Activated naive CD8-positive, alpha-beta T cell treated with anti-CD3 and anti-CD28 coated beads for 36 hours (primary cell): ENCODE measurements at places on chromosomes 16 and 17.

GRCh38 chr17:7887038-7887481, 1.5 kb upstream of the CHD3 start:
- no peak for DNase-seq

- no peak for DNase-seq
Measured at GRCh38 chr17:77872199-77872598, 86.3 kb upstream of the TNRC6C start.

DNA sequence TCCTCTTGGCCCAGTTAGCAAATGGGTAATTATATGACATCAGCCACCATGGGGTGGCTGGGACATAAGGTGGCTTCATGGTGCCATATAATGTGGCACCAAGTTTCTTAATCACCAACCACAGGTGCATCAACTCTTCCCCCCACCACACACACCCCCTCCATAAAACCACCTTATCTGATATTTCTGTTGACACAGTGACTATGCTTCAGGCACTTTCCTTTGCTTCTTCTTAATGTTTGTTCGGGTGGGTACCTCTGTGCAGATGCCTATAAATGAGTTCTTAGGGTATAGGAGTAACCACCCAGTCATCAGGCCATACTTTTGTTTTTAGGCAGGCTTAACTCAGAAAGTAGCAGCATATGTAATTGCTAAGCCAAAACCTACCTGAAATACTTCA, 29.5 kb downstream of the RNF43 start:
- no peak for DNase-seq

GRCh38 chr17:44931376-44931775, 16.1 kb upstream of the GFAP start:
- DNase-seq = no peak

GRCh38 chr17:74530831-74531150, 484 bp downstream of the CD300LB start:
- DNase-seq = no peak

DNA sequence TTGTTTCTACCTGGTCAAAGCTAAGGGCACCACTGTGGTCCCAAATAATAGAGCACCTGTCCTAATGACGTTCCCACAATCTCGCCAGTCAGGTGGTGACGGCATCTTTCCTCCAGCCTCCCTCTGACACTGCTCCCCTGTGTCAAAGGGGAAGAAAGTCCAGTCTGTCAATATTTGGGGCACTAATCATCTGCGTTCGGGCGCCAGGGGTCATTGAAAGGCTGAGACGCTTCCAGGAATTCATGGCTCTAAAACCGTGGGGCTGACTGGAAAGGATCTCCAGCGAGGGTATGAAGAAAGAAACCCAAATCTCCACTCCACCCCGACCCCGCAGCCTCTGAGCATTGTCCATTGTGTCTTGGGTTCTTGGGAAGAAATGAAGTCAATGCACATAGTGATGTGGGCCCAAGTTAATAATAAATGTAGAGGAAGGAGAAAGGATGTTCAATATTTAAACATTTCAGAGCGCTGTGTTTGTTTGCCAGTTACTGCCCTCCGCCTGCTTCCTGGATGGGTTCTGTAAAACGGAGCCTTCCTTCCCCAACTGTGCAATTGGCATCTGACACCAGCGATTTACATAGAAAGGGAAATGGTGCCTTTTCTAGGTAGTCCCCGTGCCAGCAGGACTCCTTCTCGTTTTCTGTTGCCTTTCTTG, 103.2 kb downstream of the SOCS1 start:
- DNase-seq = no peak

- DNase-seq = no peak
Measured at GRCh38 chr16:20298452-20298851, 28.9 kb downstream of the GP2 start.

GRCh38 chr16:23148166-23148512, 1.1 kb downstream of the USP31 start:
- no peak for DNase-seq

DNA sequence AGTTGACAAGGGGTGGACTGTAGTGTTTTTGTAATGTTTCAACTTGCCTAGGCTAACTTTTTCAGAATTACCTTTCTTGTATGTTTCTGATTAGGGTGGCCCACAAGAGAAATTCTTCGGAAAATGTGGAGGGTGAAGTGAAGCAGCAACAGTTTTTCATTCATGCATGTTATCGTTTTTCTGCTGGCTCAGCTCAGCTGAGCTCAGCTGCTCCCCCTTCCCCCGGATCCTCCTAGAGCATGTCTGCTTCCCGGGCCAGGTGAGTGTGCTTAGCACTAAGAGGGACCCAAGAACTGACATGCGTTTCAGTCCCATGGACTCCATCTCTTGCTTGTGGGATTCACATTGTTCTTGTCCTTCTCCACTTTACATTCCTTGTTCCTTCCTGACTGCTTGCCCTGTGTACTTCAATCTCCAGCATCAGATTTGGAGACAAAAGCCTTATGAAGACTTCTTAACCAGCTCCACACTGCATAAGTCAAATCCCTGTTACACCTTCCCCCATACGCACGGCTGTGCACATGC, 33.6 kb downstream of the SCPEP1 start:
- no peak for DNase-seq

DNA sequence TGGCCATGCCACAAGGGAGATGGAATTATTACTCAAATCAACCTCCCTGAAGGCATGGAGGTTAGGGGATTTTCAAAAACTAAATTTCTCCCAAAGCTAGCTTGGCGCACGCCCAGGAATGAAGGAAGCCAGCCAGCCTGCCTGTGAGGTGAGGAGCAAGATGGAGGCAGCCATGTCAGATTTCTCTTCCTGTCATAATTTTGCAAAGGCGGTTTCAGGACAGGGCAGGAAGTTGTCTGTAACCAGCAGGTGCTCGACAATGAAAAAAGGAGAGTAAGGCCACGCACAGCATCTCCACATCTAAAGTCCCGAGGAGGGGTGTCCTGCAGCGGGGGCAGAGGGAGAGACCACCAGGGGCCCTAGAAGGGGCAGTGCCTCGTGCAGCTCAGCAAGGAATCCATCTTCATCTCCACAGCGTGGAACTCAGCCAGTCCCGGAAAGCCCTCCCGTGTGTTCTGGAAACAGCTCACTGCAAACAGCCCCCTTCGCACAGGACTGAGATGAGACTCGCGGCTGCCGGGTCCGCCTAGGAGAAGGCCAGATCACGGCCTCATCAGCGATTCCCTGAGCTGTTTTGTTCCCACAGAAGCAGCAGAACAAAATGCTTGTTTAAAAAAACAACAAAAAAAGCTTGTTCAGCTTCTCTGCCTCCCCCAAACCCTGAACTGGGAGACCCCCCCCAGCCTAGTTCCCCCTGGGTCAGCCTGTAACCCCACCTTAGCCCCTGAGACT, 47.8 kb downstream of the SLC7A5 start:
- no peak for DNase-seq

GRCh38 chr16:81767987-81768592, 11.0 kb upstream of the PLCG2 start:
- no peak for DNase-seq

DNA sequence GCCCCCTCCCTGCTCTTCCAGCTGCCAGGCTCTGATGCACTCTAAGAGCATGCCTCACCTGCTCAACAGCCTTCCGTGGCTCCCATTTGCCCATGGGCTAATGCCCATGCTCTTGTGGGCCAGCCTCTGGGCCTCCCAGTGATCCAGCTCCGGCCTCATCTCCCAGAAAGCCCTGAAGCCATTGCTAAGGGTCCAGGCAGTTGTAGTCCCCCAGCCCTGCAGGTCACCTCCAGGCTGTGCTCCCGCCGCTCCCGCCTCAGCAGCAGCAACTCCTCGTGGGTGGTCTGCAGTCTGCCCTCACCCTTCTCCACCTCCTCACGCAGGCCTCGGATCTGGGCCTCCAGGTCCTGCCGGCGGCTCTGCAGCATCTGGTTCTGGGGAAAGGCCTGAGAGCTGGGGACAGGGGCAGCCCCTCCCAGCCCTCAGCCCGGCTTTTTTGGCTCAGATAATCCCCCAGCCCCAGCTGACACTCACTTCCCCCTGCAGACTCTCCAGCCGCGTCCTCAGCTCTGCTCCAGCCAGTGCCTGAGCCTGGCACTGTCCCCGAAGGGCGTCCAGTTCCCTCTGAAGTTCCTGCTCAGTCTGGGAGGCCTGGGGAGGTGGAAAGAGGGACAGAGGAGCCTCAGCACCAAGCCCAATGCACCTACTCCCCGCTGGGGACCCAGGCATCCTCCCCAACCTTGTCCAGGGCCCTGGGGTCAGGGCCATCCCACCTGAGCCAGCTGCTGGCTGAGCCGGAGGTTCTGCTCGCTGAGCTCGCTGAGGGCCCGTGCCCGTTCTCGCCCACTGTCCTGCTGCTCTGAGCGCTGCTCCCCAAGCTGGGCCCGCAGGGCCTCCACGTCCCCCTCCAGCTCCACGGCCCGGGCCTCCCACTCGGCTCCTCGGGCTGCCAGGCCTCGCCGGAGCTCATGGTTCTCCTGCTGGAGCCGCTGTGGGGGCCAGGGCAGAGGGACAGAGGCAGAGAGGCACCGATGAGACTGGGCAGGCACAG, 6.2 kb downstream of the BICDL2 start:
- no peak for DNase-seq

DNA sequence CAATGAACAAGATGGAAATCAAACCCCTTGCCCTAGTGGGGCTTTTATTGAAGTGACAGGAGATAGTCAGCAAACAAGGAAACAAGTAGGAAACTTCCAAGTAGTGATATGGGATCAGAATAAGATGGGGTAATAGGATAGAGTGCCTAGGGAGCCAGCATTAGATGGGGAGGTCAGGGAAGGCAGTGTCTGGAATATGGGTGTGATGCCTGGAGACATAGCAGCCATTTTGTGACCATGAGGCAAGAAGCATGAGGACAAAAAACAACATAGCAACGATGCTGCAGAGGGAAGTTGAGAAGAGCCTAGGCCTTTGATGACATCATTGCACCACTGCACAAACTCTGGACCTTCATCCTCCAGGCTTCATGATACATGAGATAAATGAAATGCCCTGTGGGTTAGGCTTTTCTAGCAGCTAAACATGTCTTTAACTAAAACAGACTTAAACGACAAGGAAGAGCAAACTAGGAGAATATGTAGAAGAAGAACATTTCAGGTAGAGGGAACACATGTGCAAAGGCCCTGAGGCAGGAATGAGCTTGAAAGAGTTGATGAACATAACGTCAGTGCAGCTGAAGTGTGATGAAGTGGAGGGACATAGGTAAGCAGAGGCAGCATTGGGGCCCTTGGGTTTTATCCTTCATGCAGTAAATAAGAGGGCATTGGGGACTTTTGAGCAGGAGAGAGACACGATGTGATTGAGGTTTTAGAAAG, 18.2 kb upstream of the TMEM11 start:
- DNase-seq = no peak

- DNase-seq = no peak
Measured at GRCh38 chr17:16288860-16289571, 64.3 kb downstream of the CENPV start.

DNA sequence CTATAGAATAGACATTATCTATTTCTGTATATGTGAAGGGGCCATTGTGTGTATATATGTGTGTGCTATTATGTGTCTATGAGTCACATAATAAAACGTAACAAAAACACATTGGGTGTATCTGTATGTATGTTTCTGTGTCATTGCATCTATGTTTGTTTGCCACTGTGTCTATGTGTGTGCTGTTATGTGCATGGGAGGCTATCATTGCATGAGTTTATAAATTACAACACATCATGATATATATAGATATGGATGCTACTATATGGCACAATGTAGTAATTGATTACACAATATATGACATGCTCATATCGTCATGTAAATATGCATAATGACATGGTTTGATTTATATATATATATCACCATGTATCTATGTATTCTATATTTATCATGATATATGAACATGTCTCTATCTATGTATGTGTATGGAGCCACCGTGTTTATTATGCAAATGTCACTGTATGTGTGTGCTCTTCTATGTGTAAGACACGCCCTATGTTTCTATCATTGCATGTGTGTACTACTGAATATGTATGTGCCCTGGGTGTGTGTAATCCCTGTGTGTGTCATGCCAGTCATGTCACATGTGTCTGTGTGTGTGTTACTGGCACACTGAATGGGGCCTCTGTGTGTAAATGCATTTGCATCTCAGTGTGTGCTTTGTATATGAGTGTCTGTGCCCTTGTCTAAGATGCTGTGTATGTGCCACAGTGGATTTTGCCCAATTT, 1.4 kb upstream of the TSPOAP1 start:
- peak; percentile 64 for DNase-seq

DNA sequence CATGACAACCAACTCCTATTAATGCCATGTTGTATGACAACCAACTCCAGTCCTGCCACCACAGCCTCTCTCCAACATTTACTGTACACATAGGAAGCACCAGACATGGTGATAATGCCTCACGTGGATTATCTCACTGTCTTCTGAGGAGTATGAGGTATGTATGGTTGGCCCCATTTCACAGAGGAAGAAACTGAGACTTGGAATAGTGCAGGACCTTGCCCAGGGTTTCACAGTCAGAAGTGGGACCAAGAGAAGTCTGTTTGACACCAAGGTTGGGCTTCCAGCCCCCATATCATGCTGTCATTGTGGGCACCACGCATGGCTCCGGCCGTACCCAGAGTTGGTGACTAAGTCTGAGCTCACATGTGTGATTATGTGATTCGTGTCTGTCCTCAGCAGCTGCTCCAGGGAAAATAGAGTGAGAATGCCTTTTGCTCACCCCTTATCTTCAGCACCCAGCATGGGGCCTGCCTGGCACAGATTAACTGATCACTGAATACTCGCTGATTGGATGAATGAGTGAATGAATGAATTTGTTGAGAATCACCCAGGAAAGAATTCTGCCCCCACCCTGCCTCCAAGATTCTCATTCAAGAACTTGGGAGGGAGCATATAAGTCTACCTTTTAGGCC, 204.1 kb upstream of the NLRP1 start:
- DNase-seq = no peak

GRCh38 chr17:16989953-16990860, 18.3 kb upstream of the TNFRSF13B start:
- no peak for DNase-seq

DNA sequence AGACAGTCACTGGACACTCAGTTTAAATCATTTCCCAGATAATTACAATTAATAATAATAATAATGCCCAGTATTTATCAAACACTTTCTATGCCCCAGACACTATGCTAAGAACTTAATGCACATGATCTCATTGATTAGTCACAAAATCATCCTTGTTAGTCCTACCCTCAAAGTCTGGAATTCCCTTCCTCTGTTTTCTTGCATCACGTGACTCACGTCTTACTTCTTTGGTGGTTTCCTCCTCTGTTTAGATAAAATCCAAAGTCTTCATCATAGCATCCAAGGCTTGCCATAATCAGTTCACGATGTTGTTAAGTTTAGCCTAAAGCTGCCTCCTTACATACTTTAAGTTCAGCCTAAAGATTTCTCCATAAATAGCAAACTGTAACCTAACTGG, 471.9 kb downstream of the PMP22 start:
- DNase-seq = no peak

DNA sequence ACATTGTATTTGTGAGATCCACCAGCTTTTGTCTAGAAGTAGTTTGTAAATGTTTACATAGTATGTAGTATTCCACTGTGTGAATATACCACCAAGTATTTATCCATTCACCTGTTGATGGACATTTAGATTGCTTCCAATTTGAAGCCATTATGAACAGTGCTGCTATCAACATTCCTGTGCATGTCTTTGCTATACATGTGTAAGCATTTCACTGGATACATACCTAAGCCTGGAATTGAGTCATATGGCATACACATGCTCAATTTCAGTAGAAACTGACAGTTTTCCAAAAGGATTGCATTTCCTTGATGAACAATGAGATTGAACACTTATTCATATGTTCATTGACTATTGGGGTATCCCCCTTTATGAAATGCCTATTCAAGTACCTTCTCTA, 540.6 kb upstream of the SOX9 start:
- DNase-seq = no peak

- no peak for DNase-seq
Measured at GRCh38 chr16:85007496-85008214, 3.7 kb downstream of the ZDHHC7 start.

- no peak for DNase-seq
Measured at GRCh38 chr17:40268141-40268712, 19.5 kb upstream of the CDC6 start.

- no peak for DNase-seq
Measured at GRCh38 chr16:3734758-3735221, 17.5 kb upstream of the TRAP1 start.
